ENCODE measurements at places on chromosomes 6 and 20. TPM values are rescaled to one million over a fixed set of nuclear protein-coding genes. Genes with fewer than 3 reads are reported as not detected.

- H3K27me3 ChIP-seq = no peaks in the 10 kb centered on the region
- H3K4me3 ChIP-seq = no peak overlapping the region
- H3K4me1 ChIP-seq = no peaks in the 10 kb centered on the region
- H3K27ac ChIP-seq = no peak overlapping the region
- no peak for DNase-seq
Observed at GRCh38 chr6:20856681-20857288, 322.5 kb downstream of the CDKAL1 start.

SLC32A1 gene
- not detected for total RNA-seq

DNA sequence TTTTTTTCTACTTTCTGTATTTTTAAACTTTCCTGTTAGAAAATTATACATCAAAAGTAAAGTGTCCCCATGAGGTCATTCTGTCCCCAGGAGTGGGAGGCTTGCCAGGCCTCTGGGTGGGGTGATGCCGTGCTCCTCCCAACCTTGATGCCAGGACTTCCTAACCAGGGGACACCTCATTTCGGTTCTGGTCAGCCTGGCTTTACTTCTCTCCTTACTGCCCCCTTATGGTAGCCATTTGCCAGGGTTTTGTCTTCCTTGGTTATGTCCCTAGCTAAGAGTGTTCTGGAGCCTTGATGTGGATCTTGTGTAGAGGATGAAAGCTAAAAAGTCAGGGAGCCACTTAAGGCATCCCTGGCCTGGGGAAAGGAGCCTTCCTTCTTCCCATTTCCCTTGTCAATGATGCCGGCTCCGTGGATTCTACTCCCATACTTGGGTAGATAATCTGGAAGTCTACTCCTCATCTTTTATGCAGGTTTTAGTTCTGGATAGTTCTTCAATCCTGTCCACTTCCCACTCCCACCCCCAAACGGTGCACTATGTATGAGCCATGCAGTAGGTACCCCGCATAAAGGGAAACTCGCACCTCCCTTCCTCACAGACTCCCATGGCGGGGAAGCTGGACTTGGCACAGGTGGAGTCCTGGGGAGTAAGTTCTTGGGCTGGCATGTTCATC lies 164.1 kb upstream of the SALL4 start:
- H3K27me3 ChIP-seq = no peaks in the 10 kb centered on the region
- no peaks in the 10 kb centered on the region for H3K4me1 ChIP-seq
- H3K4me3 ChIP-seq = no peak overlapping the region
- H3K36me3 ChIP-seq = no peaks in the 10 kb centered on the region
- no peak overlapping the region for H3K27ac ChIP-seq

ADGB gene
- 0.22 TPM for total RNA-seq

- DNase-seq = no peak
- no peaks in the 10 kb centered on the region for H3K4me1 ChIP-seq
- no peaks in the 10 kb centered on the region for H3K27me3 ChIP-seq
- no peak overlapping the region for H3K27ac ChIP-seq
- no peak overlapping the region for H3K4me3 ChIP-seq
Observed at GRCh38 chr6:14290772-14291330, 173.3 kb downstream of the CD83 start.

CEP250 gene
- total RNA-seq = 34.8 TPM

DNA sequence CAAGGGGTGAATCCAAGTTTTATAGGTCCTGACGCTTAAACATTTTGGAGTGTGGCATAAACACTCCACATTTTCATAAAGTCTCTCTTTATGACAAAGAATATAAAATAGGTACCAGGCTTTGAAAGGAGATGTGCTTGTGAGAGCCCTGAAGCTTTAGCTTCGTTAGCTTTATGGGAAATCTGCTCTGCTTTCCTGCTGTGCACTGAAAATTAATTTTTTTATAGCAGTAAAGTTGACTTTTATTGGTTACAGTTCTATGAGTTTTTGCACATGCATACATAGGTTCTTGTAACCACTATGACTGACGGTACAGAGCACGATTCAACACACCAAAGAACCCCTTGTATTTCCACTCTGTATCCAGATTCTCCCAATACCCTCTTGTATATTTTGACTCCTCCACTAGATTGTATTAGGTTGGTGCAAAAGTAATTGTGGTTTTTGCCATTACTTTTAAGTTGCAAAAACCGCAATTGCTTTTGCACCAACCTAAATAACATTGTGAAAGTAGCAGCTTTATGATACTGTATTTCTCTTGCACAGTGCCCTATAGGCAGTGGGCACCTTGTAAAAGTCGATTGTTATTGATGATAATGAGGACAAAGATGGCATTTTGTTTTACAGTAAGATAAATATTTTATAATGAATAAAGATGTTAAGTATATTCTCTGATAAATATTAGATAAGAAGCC lies 145.2 kb upstream of the AKIRIN2 start:
- no peaks in the 10 kb centered on the region for H3K4me1 ChIP-seq
- no peak overlapping the region for H3K27ac ChIP-seq
- no peak for DNase-seq
- H3K4me3 ChIP-seq = no peak overlapping the region
- H3K36me3 ChIP-seq = no peaks in the 10 kb centered on the region

DNA sequence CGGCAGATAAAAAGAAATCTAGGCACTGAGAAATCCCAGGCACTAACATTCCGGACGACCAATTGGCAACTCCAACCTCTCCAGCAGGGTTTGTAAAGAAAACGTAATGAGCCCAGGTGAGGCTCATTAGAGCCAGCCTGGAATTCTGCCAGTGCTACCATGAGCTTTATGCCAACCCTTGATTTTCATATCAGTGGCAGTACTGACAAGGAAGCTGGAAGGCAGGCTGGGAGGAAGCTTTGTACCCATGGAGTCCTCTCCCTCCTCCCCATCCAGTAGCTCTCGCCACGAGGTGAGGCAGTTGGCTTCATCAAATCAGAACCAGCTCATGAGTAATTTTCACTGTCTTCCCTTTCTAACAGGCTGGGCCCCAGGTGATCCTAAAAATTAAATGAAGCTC lies 250.2 kb downstream of the ZNF217 start:
- no peaks in the 10 kb centered on the region for H3K36me3 ChIP-seq
- H3K27ac ChIP-seq = no peak overlapping the region
- no peaks in the 10 kb centered on the region for H3K4me1 ChIP-seq
- no peaks in the 10 kb centered on the region for H3K27me3 ChIP-seq
- no peak overlapping the region for H3K4me3 ChIP-seq
- DNase-seq = no peak

CRISP3 gene
- not detected for total RNA-seq

- no peak overlapping the region for H3K4me3 ChIP-seq
- no peaks in the 10 kb centered on the region for H3K27me3 ChIP-seq
- H3K27ac ChIP-seq = no peak overlapping the region
- no peaks in the 10 kb centered on the region for H3K4me1 ChIP-seq
Observed at GRCh38 chr6:170108456-170108855, 182.4 kb downstream of the DLL1 start.

TGM2 gene
- not detected for total RNA-seq

DNA sequence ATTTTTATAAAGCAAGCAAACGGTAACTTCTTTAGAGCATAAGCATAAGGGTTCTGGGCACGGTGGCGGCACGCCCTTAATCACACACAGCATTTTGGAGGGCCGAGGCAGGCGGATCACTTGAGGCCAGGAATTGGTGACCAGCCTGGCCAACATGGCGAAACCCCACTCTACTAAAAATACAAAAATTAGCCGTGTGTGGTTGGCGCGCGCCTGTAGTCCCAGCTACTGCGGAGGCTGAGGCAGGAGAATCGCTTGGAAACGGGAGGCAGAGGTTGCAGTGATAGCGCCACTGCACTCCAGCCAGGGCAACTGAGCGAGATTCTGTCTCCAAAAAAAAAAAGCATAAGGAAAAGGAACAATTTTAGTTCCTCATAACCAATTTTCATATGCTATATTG lies 2.6 kb downstream of the SENP6 start:
- no peaks in the 10 kb centered on the region for H3K36me3 ChIP-seq
- H3K4me1 ChIP-seq = peaks cover 71% of the 10 kb centered on the region
- no peaks in the 10 kb centered on the region for H3K27me3 ChIP-seq
- peak overlapping the region; percentile 66 for H3K4me3 ChIP-seq
- no peak for DNase-seq
- no peak overlapping the region for H3K27ac ChIP-seq

CENPQ gene
- total RNA-seq = 17.3 TPM

DEFB124 gene
- not detected for total RNA-seq

DNA sequence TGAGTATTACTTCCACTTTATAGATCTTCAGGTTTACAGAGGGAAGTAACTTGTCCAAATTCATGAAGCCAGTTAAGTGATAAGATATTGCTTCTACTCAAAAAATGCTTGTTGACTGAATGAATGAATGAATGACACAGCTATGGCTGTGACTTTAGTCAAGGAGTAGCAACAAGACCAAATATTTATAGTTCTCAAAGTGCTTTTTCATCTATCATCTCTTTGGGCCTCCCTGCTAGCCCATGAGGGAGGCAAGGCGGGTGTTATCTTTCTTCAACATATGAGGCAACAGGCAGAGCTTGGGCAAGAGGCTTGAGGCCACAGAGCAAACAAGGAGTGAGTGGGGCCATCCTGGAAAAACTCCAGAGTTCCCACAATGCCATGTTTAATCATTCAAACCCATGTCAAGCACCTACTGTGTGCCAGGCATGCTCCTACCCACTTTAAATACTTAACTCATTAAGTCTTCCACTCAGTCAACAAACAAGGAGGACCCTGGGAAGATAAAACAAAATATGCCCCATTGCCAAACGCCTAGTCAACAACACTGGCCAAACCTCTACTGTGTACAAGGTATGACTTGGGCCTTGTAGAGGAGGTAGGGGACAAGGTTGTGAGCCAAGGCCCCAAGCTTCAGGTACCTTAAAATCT lies 15.9 kb downstream of the BCL2L1 start:
- DNase-seq = no peak
- peaks cover 26% of the 10 kb centered on the region for H3K36me3 ChIP-seq
- H3K4me3 ChIP-seq = no peak overlapping the region
- peaks cover 38% of the 10 kb centered on the region for H3K4me1 ChIP-seq
- H3K27me3 ChIP-seq = no peaks in the 10 kb centered on the region

GRCh38 chr6:134253681-134254080 lies 64.2 kb downstream of the SGK1 start:
- DNase-seq = no peak
- H3K4me1 ChIP-seq = peaks cover 27% of the 10 kb centered on the region
- no peaks in the 10 kb centered on the region for H3K36me3 ChIP-seq
- H3K27ac ChIP-seq = no peak overlapping the region
- H3K27me3 ChIP-seq = no peaks in the 10 kb centered on the region

- no peaks in the 10 kb centered on the region for H3K4me1 ChIP-seq
- no peaks in the 10 kb centered on the region for H3K36me3 ChIP-seq
- no peak overlapping the region for H3K27ac ChIP-seq
- no peaks in the 10 kb centered on the region for H3K27me3 ChIP-seq
- no peak overlapping the region for H3K4me3 ChIP-seq
Observed at GRCh38 chr6:117932676-117933075, 25.6 kb downstream of the SLC35F1 start.

DNA sequence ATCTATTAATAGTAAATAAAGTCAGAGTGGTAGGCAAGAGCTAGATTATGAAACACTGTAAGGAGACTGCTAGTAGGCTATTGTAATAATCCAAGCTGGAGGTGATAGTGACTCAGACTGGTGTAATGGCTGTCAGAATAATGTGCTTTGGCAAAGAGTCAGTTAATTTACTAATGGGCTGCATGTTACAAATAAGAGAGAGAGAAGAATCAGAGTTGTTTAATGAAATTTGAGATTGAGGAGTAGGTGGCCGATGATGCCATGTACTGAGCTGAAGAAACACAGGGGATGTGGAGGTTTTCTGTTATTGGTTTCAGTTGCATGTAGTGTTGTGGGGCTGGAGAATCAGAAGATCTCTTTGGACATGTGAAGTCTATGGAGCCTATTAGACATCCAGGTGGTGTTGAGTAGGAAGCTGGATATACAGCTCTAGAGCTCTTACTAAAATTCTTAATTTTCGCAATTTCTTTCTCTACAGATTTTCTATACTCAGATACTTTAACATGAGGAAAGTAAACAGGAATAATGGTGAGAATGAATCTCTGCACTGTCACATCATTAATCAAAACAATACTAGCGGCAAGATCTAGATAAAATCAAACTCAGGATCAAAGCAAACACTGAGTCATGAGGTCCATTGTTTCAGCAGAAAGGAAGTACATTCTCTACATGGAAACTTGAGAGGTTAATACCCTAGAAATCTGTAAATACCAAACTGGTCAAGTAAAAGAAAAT lies 167.7 kb downstream of the SIM1 start:
- H3K4me1 ChIP-seq = no peaks in the 10 kb centered on the region
- no peaks in the 10 kb centered on the region for H3K36me3 ChIP-seq
- no peak for DNase-seq
- no peaks in the 10 kb centered on the region for H3K27me3 ChIP-seq
- no peak overlapping the region for H3K4me3 ChIP-seq

DNA sequence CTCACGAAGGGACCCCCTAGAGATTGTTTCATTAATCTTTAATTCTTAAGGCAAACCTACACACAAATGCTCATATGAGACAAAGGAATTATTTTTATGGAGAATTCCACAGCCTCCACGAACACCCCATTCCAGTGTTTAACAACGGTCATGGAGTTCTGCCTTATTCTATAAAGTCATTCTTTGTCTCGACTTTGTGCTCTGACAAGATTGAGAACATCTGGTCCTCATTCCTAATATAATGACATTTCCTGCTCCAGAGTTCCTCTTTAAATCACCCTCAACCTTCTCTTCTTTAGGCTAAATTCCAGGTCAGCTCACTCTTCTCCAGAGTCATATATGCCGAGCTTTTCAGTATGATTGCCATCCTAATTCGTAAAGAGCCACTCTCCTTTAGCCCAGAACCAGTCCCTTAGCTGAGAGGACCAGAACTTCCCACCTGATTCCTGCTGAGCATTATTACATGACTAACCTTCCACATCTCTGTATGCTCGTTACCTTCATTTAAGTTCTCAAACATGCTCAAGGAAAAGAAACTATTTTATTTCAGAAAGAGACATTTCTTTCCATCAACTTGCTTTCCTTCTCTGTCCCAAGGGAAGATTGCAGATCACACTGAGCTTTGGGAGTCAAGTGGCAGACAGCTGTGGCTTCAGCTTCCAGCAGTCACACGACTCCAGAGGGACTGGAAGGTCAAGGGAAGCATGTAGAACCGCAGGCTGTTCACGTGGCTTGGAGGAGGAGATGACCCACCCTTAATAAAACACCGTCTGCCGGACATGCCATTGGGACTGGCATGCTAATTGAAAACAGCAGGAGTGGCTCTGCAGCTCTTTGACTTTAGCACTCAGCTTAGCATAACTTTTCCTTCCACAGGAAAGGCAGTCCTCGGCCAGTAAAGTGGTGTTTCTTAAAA lies 467.1 kb upstream of the HSF2 start:
- no peak overlapping the region for H3K4me3 ChIP-seq
- H3K36me3 ChIP-seq = no peaks in the 10 kb centered on the region
- no peak for DNase-seq
- H3K4me1 ChIP-seq = no peaks in the 10 kb centered on the region

CRIP3 gene
- total RNA-seq = not detected

- DNase-seq = no peak
- H3K27ac ChIP-seq = no peak overlapping the region
- H3K4me3 ChIP-seq = no peak overlapping the region
- H3K36me3 ChIP-seq = no peaks in the 10 kb centered on the region
- no peaks in the 10 kb centered on the region for H3K4me1 ChIP-seq
Observed at GRCh38 chr6:48290595-48290994, 179.6 kb upstream of the PTCHD4 start.

GRCh38 chr20:14761903-14762302 lies 424.5 kb upstream of the FLRT3 start:
- no peaks in the 10 kb centered on the region for H3K36me3 ChIP-seq
- no peak overlapping the region for H3K27ac ChIP-seq
- H3K27me3 ChIP-seq = no peaks in the 10 kb centered on the region
- no peak overlapping the region for H3K4me3 ChIP-seq
- H3K4me1 ChIP-seq = no peaks in the 10 kb centered on the region
- DNase-seq = no peak

DPPA5 gene
- total RNA-seq = not detected
